ENCODE measurements at places on chromosomes 1 and 21.

DNA sequence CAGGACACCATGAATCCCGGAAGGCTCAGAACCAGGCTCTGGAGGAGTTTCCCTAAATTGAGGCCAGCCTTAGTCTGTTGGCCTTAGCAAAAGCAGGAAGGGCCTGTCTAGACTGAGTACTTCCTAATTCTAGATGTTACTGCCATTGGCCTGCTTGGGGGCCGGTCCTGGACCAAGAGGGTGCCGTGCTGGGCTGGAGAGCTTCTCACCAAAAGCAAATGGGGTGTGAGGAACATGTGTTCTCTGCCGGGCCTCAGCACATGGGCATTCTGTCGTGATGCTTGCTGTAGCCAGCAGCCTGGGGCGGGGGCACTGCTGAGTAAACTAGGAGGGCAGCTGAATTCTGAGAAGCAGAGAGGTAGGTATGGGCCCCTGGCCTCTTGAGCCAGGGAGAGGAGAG, 35.7 kb upstream of the MAN1C1 start:
- DNase-seq = no peak

DNA sequence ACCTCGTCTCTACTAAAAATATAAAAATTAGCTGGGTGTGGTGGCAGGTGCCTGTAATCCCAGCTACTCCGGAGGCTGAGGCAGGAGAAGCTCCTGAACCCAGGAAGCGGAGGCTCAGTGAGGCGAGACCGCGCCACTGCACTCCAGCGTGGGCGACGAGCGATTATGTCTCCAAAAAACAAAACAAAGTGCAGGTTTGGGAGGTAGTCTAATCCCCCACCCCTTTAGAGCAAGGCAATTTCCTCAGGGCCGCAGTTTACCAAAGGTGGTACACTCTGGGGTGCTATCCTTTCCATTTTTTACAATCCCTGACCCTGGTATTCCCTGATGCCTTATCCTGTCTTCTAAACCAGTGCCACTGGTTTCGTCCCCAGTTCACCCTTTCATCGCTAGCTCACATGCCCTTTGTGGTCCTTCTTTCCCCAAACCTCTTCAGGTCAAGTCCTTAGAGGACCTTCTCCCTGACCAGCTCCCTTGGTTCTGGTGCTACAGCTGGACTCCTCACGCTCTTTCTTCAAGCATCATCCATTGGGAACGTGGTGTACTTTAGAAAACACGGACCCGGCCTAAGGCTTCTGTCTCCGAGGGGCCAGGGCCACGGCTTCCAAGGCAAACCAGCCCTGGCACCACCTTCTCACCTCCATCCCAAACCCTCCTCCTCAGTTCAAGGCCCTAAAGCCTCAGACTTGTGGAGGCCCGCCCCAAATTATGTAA, 873 bp downstream of the IFT25 start:
- no peak for DNase-seq

DNA sequence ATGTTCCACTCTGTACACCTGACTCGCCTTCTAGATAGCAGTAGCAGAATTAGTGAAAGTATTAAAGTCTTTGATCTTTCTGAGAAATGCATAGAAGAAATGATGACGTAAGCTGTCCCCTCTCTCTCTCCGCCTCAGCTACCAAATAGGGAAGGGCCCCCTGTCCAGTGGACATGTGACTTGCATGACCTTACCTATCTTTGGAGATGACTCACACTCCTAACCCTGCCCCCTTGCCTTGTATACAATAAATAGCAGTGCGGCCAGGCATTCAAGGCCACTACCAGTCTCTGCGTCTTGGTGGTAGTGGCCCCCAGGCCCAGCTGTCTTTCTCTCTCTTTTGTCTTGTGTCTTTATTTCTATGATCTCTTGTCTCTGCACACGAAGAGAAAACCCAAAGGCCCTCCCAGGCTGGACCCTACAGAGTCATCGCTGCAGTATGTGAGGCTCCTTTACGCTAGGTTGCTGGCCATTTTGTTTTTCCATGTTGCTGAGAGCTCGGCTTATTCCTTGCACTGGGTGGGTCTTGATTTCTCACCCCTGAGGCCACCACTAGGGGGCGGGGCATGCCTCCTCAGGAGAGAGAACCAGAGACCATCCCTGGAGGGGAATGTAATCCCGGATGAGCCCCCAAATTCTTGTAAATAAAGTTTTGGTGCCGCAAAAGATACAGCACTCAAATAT, 16.0 kb upstream of the ZBTB8B start:
- DNase-seq = peak; percentile 82

DNA sequence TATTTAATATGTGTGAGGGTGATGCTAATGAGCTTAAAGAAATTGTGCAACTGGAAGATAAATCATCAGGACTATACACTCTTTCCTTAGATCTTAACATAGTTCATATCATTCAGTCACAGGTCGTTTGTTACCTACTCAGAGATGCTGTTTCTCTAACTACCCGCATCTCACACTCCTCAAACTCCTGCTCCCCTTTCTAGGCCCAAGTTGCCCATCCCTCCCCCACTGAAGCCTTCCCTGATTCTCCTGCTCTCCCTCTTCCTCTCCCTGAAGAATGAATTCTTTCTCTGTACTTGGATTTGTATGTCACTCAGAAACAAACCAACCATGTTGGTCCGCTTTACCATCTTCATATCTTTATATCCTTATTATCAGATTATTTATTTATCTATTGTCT, 9.1 kb downstream of the SH3GLB1 start:
- no peak for DNase-seq

GRCh38 chr1:18463984-18464664, 16.6 kb upstream of the KLHDC7A start:
- no peak for DNase-seq

GRCh38 chr1:39462074-39462473, 29.4 kb upstream of the BMP8A start:
- no peak for DNase-seq

DNA sequence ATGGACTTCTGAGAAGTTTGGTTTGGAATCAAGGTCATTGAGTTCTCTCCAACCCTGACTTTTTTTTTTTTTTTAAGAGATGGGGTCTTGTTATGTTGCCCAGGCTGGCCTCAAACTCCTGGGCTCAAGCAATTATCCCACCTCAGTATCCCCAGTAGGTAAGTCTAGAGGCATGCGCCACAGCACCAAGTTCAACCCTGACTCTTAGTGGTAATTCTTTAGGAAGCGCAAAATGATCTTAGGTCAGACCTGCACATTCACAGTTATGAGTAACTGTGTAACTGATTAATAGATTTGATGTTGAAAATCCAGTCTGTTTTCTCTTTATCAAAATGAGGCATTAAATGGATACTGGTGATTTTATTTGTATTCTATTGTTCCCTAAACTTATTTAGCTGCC, 95.9 kb downstream of the GREM2 start:
- no peak for DNase-seq

DNA sequence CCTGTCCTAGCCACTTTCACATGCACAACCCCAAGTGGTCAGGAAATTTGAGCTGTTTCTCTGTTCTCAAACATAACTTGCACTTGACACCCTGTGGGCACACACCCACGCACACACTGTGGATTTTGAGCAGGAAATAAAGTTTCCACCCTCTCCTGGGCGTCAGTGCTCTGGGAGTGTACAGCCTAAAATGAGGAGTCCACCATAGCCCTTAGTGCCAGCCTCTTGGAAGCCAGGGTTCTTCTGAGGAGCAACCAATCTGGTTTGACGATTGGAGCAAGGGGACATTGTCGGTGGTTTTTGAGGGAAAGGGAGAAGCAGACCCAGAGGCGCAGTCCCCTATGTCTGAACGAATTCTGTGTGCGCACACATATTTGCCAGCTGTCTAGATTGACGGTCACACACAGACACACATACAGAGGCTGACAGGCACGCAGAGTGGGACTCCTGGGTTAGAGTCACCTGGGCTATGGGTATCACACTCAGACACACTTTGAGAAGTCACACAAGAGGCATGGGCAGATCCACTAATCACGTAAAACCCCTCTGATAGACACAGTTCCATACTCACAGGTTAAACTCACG, 2.7 kb downstream of the DMBX1 start:
- no peak for DNase-seq

- DNase-seq = no peak
Measured at GRCh38 chr1:2806591-2806990, 5.1 kb upstream of the TTC34 start.

- peak; percentile 25 for DNase-seq
Measured at GRCh38 chr1:53739109-53739681, at the start of gene GLIS1. GLIS1 (minus strand) TSS chr1:53739164; CDS start chr1:53738064, 1,100 bp downstream.

- DNase-seq = peak; percentile 25
Measured at GRCh38 chr1:39639305-39640130, at the start of gene HEYL. HEYL (minus strand) TSS chr1:39639643; CDS start chr1:39639625, 18 bp downstream.

GRCh38 chr1:11169202-11169601, 20.0 kb upstream of the ANGPTL7 start:
- no peak for DNase-seq

DNA sequence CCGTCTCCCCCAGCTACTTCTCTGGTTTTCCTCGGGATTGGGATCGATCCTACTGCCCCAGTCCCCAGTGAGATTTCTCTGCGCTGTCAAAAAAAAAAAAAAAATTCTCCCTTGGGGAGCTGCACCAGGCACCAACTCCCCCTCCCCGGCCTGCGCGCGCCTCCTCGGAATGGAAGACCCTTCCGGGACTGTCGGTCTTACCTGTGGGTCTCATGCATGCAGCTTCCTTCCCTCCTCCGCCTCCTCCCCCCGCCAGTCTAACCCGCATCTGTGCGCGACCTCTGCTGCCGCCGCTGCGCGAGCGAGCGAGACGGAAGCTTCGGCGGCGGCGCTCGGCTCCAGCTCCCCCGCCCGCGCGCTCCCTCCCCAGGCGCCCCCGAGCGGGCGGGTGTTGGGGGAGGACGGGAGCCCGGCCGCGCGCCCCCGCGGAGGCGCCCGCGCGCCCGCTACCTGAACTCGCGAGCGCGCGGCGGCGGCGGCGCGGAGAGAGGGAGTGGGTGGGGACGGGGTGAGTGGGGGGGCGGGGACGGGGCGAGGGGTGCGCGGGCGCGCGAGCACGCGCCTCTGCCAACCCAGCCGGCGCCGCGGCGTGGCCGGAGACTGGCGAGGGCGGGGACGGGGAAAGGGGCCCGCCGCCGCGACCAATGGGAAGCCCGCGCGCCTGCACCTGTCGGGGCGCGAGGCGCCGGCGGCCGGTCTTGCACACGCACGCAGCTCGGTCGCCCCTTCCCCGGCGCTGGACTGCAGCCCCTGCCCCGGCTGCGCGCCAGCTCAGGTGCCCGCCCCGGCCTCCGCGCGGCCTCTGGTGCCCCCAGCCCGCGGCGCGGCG, at the start of gene SUSD4:
Gene SUSD4 (minus strand): TSS at position 321 of the 829 bp plus-strand sequence. CDS start 751 bp downstream, outside the sequence.
- DNase-seq = no peak

GRCh38 chr21:32523988-32524719, 61.2 kb downstream of the TCP10L start:
- DNase-seq = no peak

GRCh38 chr1:93699503-93700168, 18.0 kb upstream of the BCAR3 start:
- no peak for DNase-seq

DNA sequence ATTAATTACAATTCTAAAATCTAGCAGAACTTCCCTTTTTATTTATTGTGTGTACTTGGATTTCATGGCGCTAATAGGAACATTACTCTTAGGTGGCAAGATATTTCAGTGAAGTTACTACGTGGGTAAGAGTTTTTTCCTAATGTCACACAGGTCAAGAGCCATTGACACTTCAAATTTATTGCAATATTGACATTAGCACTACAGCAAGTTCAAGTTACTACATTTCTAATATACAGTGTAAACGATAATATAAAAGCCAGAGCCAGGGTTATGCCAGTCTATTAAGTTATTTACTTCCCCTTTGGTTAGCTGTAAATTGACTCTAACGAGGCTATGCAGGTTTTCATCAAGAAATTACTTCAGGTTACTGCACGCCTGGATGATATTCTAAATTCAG, 29.7 kb downstream of the CHODL start:
- no peak for DNase-seq

DNA sequence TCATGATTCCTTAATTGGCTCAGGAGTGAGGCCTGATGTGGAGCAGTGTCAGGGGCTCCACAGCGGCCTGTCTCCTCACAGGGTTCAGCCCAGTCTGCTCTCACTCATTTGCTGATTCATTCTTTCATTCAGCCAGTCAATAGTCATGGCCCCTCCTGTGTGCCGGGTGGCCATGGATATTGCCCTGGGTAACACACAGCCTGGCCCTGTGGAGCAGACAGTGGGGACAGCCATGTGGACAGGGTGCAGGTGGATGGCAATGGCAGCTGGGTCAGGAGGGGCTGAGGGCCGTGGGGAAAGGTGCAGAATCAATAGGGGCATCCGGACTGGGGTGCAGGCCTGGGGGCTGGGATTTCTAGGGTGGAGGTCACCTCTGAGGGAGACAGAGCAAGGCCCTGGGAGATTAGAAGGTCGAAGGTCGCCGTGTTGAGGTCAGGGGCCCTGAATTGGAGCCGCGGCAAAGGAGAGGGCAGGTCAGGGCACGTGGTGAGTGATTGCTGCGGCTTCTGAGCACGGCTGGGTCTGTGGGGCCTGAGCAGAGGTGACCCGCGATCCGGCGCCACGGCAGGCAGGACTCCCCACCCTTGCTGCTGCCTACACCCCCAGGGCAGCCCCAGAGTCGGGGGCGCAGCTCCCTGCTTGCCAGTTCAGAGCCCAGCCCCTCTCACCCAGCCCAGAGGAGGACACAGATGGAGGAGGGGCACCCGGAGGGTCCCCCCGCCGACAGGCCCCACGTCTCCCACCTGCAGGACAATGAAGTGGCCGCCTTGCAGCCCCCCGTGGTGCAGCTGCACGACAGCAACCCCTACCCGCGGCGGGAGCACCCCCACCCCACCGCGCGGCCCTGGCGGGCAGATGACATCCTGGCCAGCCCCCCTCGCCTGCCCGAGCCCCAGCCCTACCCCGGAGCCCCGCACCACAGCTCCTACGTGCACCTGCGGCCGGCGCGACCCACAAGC, 33.4 kb downstream of the SLC19A1 start:
- DNase-seq = no peak

DNA sequence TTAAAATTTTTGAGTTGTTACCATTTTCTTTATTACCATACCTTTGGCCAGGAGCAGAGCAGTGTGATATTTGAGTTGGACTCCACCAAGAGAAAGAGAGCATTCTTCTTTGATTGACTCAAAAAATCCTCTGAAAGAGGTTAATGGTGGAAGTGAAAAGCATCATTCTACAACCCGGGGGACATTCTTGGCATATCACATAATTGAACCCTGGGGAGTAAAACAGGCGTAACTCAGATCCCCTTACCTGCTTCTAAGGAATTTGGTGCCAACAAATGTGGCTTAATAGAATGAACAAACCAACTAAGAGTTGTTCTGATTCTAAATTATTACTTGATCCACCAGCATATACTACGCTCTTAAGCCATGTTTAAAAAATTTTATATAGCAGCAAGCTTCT, 351.1 kb upstream of the DEPDC1 start:
- no peak for DNase-seq

Measured in SHP77 treated with DMSO at 0.1 percent for 48 hours (cell line).